Effector memory CD8-positive, alpha-beta T cell (primary cell): ENCODE measurements at places on chromosomes 1 and 21.

DNA sequence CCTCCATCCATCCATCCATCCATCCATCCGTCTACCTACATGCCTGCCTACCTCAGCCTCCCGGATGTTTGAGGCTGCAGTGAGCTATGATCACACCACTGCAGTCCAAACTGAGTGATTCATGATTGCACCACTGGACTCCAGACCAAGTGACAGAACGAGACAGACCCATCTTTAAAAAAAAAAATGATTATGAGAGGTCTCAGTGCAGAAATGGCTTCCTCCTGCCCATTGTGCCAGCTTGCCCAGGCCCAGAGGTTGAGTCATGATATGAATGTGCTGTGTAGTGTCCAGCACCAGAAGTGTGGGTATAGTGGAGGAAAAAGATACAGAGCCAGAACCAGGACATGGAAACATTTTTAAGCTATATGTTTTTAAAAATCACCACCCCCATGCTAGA lies 149.9 kb downstream of the KIF26B start:
- no peak for DNase-seq

DNA sequence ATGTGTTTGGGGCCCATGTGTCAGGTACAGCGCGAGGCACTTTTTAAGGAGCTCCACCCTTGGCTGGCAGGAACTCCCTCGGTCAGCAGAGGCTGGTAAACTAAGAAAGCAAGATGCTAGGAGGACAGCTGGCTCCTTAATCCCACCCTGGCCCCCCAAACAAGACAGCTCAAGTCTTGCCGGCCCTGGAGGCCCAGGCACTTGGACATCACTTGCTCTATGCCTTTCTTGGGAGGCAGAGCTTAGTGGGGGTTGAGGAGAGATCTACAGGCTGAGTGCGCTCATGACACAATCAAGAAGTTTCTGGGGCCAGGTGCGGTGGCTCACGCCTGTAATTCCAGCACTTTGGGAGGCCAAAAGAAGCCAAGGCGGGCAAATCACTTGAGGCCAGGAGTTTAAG lies 78.1 kb downstream of the CD34 start:
- DNase-seq, result no peak

DNA sequence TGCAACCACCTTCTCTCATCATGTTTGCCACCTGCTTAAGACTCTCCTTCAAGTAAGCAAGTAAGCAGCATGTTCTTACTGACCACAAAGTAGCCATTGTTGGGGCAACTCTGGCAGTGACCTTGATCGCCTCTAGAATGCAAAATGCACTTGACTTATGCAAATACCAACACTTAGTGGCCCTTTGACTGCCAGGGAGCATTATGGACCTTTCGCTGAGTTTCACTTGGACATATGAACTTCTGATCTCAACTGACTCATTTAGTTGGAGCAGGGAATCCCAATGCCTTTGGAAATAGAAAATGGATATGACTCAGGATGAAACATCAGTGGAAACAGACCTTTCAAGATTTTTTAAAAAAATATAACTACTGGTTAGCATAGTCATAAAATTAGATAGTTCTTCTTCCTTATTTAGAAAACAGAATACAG lies 6.1 kb upstream of the PLA2G5 start:
- DNase-seq, result no peak

- no peak for DNase-seq
Observed at GRCh38 chr1:57719274-57719673, 295.4 kb upstream of the DAB1 start.
